ENCODE measurements at places on chromosomes 6 and 20.

- no peak for DNase-seq
These were observed 8.9 kb downstream of the BPIFB1 start for GRCh38 chr20:33291830-33292355.

GRCh38 chr6:2881423-2881822 lies 21.7 kb downstream of the SERPINB9 start:
- no peak for DNase-seq

DNA sequence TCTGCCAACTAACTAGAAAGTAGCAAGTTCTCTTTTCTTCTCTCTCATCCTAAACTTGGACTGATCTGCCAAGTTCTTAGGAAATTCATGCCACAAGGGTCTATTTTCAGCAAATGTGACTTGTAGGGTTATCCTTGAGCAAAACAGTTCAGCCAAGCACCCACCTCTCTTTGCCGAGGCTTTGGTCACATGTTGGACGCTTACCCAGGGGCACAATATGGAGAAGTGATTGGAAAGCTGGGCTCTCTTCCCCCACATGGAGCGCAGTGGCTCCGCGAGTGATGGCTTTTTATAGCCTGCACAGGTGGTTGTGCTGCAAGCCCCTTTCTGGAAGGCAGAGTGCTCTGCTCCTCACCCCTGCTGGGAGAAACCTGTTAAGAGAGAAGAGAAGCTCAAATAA lies 47.7 kb upstream of the FNDC1 start:
- no peak for DNase-seq

GRCh38 chr6:146026873-146027272 lies 2.0 kb upstream of the GRM1 start:
- DNase-seq = no peak

DNA sequence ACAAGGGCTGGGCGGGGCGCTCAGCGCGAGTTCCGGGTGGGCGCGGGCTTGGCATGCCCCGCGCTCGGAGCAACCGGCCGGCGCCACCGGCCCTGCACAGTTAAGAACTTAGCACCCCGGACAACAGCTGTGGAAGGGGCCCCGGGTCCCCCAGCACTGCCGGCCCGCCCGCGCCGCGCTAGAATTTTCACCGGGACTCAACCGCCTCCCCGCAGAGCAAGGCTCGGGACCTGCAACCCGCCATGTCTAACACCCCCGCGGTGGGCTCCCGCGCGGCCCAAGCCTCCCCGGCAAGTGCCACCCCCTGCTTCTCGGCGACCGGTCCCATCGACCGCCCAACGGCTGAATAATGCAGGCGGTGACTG lies 5.2 kb upstream of the PSMG4 start:
- no peak for DNase-seq

- no peak for DNase-seq
These were observed 54.3 kb downstream of the SNAI1 start for GRCh38 chr20:50037123-50037522.
